Mucosa of descending colon (tissue), 3 donors: ENCODE measurements at places on chromosomes 2 and 18.
A peak's percentile ranks its signal among the peaks of the same experiment; 100 is the strongest.

DNA sequence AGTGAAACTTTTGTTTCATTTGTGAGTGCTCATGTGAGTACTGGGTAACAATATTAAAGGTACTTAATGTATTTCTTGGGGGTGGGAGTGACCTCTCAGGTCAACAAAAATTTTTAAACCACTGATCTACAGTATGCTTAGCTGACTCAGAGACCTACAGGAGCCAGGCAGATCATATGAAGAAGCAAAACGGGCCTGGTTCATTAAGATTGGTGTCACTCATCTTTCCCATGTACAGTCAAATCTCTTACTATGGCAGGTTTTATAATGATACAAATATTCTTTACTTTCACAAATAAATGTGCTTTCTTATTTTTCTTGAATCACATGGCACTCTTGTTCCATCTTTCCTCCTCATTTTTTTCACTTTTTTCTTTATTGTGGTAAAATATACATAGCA lies 7.7 kb upstream of the TMSB10 start:
- no peak for DNase-seq

DNA sequence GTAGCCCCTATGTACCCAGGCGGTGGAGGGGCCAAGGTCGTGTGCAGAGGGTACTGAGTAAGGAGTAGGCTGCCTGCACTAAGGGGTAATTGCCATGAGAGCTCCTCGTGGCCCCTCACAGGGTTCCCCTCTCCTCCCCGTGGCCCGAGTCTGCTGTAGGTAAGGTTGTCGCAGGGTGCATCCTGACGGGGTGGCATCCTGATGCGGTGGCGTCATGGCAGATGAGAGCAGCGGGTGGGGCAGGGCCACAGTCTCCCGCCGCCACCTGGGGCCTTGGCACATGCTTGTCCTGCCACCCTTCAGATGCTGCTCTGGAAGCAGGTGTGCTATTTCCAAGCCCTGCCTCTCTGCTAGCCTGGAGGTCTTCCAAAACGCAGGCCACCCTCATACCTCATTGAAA lies 89.7 kb downstream of the EIPR1 start:
- no peak for DNase-seq

GRCh38 chr2:176088048-176088936 lies 4.2 kb upstream of the HOXD13 start:
- DNase-seq, result peak; percentile 54

DNA sequence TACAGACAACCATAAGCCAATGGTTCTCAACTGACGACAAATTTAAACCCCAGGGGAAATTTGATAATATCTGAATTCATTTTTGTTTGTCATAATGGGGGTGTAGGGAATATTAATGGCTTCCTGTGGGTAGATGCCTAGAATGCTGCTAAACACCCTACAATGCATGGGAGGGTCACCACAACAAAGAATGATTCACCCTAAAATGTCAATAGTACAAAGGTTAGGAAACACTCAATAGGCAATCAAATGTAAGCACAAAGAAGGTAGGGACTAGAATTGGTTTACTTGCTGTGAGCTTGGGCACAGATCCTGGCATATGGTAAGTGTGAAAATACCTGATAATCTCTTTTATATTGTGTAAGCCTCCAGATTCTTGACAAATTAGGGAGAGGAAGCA lies 20.1 kb upstream of the FANCL start:
- DNase-seq, result no peak

GRCh38 chr2:211447548-211447947 lies 891.1 kb downstream of the CPS1 start:
- DNase-seq, result no peak

- DNase-seq, result no peak
Measured at GRCh38 chr2:120587279-120587996, 148.2 kb upstream of the GLI2 start.

- DNase-seq, result no peak
Measured at GRCh38 chr18:37565101-37565976, at the start of gene CELF4. Gene CELF4 (minus strand): TSS chr18:37565798.
